ENCODE measurements at places on chromosomes 2 and 18.

- DNase-seq: peak; percentile 84
Observed at GRCh38 chr2:68726608-68727367, 7.8 kb upstream of the ARHGAP25 start.

DNA sequence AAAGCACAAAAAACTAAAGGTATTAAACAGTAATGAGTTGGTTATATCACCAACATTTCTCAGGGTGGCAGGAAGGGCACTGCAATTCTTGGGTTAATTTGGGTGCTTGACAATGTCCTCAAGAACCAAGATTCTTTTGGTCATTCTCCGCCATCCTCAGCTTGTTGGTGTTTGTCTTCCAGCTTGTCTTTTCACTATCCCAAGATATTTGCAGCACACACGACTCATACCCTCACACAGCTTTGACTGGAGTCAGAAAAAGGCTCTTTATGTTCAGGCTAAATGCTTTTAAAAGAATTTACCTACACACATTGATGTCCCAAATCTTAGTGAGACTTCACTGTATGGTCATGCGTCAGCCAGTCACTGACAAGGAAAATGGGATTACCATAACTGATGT lies 12.5 kb downstream of the GREB1L start:
- no peak for DNase-seq

GRCh38 chr2:185608799-185609198 lies 129.8 kb upstream of the FSIP2 start:
- no peak for DNase-seq

GRCh38 chr2:128756365-128756717 lies 437.7 kb upstream of the HS6ST1 start:
- no peak for DNase-seq

DNA sequence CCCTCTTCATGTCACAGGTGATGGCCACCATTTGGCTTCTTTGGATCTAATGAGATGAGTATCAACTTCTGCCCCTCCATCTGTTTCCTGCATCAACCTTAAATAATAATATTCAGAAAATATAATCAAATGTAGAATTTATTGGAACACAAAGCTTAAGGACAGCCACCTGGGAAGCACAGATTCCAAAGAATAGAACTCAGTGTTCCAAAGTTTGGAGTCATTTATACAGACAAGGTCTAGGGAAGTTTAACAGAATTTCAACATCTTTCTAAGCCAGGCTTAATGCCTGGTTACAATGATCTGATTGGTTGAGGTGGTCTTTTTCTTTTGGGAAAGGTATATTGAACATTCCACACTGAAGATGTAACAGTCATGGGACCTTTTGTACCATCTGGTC lies 218.0 kb upstream of the PIEZO2 start:
- DNase-seq: no peak

DNA sequence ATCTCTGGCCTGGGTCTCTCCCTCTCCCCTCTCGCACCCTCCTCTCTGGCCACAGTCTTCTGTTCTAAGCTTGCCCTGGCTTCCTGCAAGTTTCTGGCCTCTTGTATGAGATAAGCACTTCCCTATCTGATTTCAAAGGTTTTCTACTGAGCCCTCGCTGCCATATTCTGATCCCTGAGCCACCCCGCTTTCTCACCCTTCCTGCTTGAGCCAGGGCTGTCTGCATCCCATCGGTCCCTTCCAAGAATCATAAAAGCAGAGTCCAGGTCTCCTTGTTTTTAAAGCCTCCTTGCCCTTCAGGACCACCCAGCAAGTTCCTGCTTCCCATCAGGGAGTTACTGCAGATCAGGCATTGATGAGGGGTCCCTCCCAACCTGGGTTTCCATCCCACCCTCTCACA lies 110.2 kb downstream of the PRKCE start:
- no peak for DNase-seq

DNA sequence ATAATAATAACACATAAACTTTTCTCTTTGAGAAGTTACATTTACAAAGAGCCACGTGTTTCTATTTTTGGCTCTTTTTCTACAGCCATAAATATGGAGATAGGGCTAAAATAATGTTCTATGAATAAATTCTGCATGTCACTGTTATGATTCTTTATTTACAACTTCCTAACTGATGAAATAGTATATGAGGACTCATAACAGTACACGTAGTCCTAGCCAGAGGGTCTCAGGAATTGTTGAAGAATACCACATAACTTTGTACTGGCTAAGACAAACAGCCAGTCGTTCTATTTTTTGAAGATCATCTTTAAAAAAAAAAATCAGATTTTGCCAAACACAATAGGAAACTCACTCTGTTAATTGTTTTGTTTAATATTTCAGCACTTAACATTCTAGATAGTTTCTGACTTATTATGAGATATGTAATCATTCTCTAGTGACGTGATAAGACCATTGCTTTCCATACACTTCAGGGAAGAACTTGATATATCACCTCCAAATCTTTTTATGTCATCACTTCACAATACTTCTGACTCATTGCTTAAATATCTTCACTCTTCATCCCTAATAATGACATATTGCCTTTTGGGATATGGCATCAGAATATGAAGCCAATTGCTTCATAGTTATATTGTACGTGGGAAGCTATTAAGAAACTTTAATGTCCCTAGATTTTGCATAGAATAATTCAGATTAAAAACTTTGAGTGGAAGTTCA lies 256.1 kb downstream of the XIRP2 start:
- DNase-seq: no peak

GRCh38 chr2:206556357-206556949 lies 85.8 kb upstream of the FAM237A start:
- DNase-seq: no peak

DNA sequence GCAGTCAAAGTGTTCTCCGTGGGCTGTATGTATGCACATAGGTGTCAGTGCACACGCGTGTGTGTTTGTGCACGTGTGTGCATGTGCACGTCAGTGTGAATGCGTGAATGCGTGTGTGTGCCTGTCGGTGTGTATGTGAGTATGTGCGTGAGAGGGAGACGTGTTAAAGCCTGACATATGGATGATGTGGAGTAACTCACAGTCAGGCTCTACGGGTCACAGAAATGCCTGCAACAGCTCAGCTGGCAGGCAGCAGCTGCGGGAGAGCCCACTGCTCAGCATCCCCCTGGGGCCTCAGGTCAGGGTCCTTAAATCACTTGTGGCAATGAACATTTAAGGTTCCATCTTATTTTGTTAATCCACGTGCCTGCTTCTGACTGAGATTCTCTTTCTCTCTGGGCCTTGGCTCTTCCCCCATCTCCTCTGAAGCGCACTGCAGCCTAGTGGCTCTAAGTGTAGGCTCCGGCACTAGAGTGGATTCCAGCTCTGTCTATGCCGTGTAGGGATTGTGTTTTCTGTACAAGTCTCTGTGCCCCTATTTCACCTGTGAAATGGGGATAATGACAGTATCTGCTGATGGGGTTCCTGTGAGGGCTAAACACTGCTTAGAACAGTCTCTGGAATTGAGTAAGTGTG lies 63.0 kb downstream of the DYSF start:
- DNase-seq: no peak

- DNase-seq: no peak
Observed at GRCh38 chr2:10436583-10437110, 11.5 kb downstream of the ODC1 start.

- DNase-seq: no peak
Observed at GRCh38 chr2:197867624-197868023, 63.2 kb downstream of the PLCL1 start.

DNA sequence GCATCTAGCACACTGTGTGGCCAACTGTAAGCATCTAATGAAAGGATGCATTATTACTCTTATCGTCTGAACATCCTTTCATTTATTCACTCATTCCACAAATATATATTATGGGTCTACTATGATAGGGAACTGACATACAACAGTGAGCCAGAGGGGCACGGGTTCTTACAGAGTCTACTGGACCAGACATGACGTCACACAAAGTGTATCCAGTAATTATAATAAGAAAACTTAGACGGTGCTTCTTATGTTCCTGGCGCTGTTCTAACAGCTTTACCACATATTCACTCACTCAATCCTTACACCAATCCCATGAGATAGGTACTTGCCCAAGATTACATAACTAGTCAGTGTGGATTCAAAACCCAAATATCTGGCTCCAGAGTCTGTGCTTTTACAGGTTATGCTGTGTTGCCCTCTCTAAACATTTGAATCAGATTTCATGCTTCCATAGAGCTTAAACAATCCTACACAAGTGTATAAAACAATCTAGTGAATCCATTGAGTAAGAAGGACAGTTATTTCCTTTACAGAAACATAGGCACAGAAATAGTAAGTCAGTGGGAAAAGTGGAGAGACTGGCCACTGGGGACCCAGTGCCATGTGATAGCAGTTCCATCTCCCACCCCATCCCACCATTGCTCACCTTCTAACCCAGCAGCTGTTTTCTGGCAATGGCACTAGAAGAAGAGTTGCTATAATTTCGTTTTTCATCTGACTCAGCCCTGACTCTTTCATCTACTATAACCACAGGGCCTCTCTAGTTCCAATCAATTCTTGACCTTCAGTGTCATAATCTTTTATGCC lies 24.2 kb upstream of the ARL5A start:
- no peak for DNase-seq

DNA sequence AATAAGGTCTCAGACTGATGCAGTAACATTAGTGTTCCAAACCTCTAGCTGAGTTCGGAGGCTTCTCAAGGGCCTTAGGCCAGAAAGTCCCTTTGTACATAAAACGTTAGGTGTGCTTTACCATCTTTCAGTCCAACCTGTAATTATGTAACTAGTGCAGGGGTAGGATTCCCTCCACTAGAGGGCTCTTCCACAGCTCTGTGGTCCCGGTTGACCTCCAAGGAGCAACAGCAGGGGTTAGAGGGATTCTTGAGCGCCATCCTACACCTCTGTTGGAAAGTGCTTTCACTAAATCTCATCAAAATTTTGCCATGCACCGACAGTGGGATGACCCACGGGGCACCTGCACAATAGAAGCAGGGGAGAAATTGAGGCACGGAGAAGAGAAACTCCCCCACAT lies 155.8 kb upstream of the LRP1B start:
- DNase-seq: no peak

DNA sequence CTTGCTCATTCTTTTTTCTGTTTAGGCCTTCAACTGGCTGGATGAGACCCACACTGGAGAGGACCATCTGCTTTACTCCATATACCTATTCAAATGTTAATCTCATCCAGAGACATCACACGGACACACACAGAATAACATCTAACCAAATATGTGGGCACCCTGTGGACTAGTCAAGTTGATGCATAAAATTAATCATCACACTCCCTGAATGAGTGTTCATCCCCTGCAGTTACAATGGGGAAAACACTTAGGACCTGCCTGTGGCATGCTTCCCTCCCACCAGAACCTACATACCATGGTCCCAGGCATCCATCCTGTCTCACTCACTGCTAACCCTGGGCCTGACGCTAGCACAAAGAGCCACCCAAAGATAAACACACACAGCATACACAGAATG lies 112.8 kb upstream of the TEX51 start:
- no peak for DNase-seq

- no peak for DNase-seq
Observed at GRCh38 chr2:192155511-192156118, 39.1 kb downstream of the TMEFF2 start.

Data from stimulated activated CD4-positive, alpha-beta T cell treated with anti-CD3 and anti-CD28 coated beads, Interleukin-2, amount 100 ng/mL, for 24 hours (primary cell).